Activated naive CD8-positive, alpha-beta T cell treated with anti-CD3 and anti-CD28 coated beads for 36 hours (primary cell): ENCODE measurements at places on chromosomes 7 and 10. TPM values are rescaled to one million over a fixed set of nuclear protein-coding genes. Genes with fewer than 3 reads are reported as not detected.

DNA sequence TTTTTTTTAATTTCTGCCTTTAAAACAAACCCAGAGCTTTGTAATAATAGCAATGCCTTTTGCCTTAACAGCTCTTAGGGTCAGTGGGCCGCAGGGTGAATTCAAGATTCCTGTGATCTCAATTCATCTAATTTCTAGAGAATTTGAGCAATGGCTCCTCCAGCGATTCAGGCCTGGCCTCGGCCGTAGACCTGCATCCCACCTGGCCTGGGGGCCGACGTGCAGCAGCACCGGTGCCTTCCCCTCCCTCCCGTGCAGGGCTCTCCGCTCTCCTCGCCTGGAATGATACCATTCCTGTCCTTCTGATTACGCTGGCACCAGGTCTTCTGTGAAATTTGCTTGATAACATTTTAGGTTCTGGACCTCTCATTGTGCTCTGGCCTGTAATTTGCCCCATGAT lies 172.5 kb downstream of the ADARB2 start:
- DNase-seq: no peak

- DNase-seq: peak; percentile 15
Measured at GRCh38 chr10:109914966-109915365, 8.3 kb downstream of the XPNPEP1 start.

Gene IFT22
- 6.5 TPM for total RNA-seq

DNA sequence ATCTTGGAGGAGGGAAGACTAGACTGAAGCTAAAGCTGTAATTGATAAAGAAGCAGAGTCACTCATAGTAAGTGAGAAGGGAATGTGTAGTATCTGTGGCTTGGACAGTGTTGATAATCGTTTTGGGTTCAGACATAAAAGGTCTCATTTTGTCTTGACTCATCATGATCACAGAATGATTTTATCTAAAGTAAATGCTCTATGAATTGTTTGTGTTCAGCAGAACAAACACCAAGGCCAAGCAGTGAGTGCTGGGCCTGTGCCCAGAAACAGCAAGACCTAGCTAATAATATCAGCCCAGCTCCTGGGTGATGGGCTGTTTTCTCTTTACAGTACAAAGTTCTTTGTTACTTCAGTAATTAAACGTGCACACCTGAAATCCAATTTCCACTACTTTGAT lies 26.7 kb upstream of the CD36 start:
- DNase-seq: no peak

DNA sequence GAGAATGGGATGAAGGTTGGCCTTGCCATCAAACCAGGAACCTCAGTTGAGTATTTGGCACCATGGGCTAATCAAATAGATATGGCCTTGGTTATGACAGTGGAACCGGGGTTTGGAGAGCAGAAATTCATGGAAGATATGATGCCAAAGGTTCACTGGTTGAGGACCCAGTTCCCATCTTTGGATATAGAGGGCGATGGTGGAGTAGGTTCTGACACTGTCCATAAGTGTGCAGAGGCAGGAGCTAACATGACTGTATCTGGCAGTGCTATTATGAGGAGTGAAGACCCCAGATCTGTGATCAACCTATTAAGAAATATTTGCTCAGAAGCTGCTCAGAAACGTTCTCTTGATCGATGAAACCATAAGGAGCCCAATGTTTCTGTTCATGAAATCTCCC lies 637 bp downstream of the RPEL1 start:
- no peak for DNase-seq

Gene NXPH1
- total RNA-seq: not detected

GRCh38 chr10:114708084-114708483 lies 50.0 kb upstream of the ABLIM1 start:
- DNase-seq: no peak

GRCh38 chr7:78018641-78019446 lies 220.3 kb downstream of the PHTF2 start:
- no peak for DNase-seq

GRCh38 chr10:98270073-98270740 lies 2.2 kb upstream of the LOXL4 start:
- DNase-seq: no peak

Gene CDK5
- 16.0 TPM for total RNA-seq

DNA sequence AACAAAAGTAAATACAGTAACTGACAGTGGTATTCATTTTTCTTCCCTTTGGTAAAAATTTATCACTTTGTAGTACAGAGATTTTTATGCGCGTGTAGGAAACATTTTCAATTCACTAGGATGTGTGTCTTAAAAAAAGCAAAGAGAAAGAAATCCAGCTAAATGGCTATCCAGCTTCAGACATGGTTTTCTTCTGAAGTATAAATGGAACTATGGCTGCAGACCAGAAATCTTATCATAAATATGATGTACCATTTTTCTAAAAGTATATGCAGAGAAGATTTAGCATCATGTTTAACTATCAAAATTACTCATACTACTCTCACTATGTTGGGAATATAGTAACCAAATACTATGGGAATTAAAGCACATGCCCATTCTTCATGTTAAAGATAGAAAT lies 328.4 kb upstream of the SMIM30 start:
- DNase-seq: no peak

GRCh38 chr10:90269699-90270098 lies 568.3 kb downstream of the KIF20B start:
- no peak for DNase-seq

- no peak for DNase-seq
Measured at GRCh38 chr7:40507166-40507565, 372.4 kb downstream of the SUGCT start.
